Pulmonary artery endothelial cell (primary cell): ENCODE measurements at places on chromosomes 16 and 17. TPM values are rescaled to one million over a fixed set of nuclear protein-coding genes. Genes with fewer than 3 reads are reported as not detected.
A peak's percentile ranks its signal among the peaks of the same experiment; 100 is the strongest.

EPX gene
- not detected in 2 replicates for total RNA-seq

OTOA gene
- total RNA-seq = 0.11 TPM in 1 of 2 replicates, not detected in the other

IGSF6 gene
- total RNA-seq = not detected in 2 replicates

WNT9B gene
- total RNA-seq = not detected in 2 replicates

NPIPB5 gene
- total RNA-seq = 47.5 and 61.2 TPM in 2 replicates

CSF3 gene
- 0.92 and 1.8 TPM in 2 replicates for total RNA-seq

KRTAP2-2 gene
- total RNA-seq = not detected in 2 replicates

BCL6B gene
- total RNA-seq = 101 and 117 TPM in 2 replicates

CMTM2 gene
- total RNA-seq = not detected in 2 replicates

GNG13 gene
- not detected in 2 replicates for total RNA-seq

KRTAP4-3 gene
- total RNA-seq = not detected in 2 replicates

- DNase-seq = no peak
These were observed 21.3 kb downstream of the SRCIN1 start for GRCh38 chr17:38584350-38584925.

GRCh38 chr16:87790292-87791100 is 24.7 kb upstream of the KLHDC4 start:
- DNase-seq = no peak

DNA sequence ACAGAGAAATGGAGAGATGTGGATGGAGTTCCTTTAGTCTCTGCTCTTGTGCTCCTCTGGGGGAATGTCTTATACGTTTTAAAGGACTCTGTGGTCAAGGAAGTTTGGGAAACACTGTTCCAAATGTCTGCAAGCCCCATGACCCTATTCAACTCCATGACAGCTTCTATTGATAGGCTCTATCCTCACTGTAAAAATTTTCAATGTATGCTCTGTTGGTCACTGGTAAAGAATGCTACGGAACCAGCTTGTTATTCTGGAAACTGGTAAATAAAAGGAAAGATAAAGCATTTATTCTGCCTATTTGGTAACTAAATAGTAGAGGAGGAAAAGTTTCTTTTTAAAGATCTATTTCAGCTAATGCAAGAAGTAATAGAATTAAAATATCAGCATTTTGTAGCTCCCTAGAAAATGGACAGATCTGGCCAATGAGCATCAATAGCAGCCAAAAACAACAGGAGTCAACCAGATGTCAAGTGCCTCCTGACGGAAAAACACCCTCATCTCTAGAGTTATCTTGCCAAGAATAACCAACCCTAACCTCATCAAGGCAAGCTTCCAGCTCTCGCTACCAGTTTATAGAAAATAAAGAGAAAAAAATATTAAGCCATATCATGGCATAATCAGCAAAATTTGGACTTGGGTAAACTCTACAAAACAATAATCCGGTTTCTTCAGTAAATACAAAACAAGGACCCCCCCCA is 16.1 kb downstream of the GDE1 start:
- DNase-seq = peak; percentile 71

- no peak for DNase-seq
These were observed 23.6 kb downstream of the ALOX15B start for GRCh38 chr17:8062435-8062806.

GRCh38 chr17:57577751-57578607 is 167.1 kb downstream of the CCDC182 start:
- no peak for DNase-seq

- DNase-seq = no peak
These were observed 176.3 kb downstream of the HS3ST4 start for GRCh38 chr16:25868106-25868505.

DNA sequence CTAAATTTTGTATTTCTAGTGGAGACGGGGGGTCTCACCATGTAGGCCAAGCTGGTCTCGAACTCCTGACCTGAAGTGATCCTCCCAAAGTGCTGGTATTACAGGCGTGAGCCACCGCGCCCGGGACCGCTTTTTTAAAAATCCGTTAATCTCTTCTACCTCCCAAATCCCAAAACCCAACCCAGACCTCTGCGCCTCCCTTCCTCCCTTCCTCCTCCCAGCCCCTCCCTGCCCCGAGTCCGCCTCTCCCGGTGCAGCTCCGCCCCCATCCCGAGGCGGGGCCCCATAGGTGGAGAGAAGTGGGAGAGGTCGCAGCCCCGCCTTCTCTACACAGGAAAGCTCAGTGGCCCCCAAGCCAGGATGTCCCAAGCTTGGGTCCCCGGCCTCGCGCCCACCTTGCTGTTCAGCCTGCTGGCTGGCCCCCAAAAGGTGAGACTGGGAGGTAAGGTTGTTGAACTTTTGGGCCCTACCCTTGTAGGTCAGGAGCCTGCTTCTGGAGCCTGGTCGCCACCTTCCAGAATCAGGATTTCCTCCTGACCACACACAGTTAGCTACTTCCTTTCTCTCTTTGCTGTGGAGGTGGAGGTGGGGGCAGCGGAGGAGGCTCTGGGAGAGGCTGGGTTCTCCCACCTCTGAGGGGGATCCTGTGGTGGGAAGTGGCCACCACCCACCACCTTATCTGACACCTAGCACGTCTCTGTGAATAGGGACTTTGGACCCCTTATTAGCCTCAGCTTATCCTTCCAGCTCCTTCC is at the start of gene TMEM92:
Gene TMEM92, plus strand, starts transcription at position 325 of the 755 bp plus-strand sequence. Its CDS starts 36 bp downstream, at position 361.
- DNase-seq = no peak

- no peak for DNase-seq
These were observed 53.8 kb downstream of the PRMT7 start for GRCh38 chr16:68364561-68364998.

DNA sequence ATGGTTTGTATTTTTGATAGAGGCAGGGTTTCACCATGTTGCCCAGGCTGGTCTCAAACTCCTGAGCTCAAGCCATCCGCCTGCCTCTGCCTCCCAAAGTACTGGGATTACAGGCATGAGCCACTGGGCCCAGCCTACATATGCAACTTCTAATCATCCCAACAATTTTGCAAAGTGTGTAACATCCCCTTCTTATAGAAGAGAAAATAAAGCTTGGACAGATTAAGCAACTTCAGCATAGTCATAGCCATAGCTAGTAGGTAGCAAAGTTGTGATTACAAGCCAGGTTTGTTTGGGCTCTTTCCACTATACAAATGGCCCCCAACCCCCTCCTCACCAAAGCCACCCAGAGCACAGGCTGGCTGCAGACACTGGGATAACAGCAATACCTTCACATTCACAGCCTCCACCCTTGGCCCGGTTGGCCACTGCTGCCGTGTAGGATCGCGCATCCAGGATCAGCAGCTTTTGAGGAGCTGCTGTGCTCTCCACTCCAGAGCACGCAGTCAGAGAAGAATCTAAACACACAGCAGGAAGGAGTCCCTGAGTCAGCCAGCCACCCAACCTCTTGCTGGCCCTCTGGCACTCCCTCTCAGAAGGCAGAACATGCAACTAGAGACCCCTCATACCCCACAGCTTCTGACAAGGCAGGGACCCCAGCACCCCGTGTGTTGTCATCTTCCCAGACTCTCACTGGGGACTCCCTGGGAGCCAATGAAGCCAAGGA is 7.9 kb downstream of the MTMR4 start:
- DNase-seq = no peak

DNA sequence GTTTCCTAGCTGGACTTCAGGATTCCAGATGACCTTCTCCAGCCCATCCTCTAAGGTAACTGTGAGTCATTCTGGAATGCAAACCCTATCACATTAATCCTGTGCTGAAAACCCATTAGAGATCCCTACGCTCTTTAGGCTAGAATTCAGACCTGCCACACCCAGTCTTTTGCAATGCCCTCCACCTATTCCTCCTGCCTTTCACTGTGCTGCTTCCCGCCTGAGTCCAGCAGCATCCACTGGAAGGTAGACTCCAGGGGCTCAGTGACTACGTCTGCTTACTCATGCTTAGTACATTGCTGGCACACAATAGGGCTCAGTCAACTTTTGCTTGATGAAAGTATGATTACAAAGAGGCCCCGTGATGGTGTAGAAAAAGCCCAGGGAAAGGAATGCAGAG is 121.1 kb downstream of the SPACA3 start:
- no peak for DNase-seq

- no peak for DNase-seq
These were observed 394.0 kb upstream of the MON1B start for GRCh38 chr16:76796978-76797377.

DNA sequence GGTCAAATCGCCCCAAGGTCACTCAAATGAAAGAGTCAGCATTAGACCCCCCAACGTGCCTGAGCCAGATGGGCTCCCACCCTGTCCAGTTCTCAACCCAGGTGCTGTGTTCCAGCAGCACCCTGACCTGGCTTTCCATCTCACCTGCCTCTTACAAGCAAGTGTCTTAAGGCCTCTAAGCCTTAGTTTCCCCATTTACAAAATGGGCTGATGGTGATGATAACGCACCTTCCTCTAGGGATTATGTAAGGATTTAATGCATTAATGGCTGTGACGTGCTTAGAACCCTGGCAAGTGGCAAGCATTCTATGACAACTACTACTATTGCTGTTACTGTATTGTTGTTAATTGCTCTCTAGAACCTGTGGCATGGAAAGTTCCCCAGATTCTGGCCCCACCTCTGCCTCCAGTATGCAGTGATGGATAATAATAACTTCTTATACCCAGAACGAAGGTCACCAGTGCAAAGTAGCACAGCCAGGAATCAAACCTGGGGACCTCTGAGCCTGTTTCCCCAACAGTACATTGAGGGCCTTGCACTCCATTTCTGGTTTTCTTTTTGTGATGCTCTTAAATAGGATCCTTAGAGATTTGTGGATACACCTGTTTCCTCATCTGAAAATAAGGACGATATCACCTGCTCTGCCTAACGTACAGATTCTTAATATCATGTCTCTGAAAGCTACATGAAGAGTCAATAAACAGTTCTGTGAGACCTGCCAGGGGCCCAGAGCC is 3.3 kb upstream of the SLC25A39 start:
- DNase-seq = no peak

GRCh38 chr17:67276075-67276474 is 31.1 kb upstream of the HELZ start:
- DNase-seq = no peak

DNA sequence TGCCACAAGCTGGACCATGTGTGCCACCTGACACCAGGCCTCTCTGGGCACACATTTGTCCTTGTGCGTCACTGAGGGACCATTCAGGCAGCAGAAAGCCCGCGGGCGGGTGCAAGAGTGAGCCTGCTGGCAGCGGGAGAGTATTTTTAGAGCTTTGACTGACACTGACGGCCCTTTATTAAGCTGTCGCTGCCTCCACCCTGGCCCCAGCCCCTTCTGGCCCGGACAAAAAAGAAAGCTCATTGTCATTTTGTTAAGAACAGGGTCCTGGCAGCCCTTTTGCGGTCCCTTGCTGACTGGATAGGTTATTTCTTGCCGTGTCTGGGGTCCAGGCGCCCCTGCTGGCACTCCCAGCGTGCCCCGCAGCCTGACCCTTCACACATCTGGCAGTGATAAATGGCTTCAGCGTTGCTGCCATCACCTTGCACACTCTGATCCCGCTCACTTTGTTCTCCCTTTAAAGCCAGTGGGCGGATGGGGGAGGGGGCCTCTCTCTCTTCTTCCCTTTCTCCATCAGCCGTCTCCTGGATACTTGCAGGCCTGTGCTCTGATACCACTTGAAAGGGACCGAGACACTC is 78.4 kb upstream of the NKD1 start:
- no peak for DNase-seq

DNA sequence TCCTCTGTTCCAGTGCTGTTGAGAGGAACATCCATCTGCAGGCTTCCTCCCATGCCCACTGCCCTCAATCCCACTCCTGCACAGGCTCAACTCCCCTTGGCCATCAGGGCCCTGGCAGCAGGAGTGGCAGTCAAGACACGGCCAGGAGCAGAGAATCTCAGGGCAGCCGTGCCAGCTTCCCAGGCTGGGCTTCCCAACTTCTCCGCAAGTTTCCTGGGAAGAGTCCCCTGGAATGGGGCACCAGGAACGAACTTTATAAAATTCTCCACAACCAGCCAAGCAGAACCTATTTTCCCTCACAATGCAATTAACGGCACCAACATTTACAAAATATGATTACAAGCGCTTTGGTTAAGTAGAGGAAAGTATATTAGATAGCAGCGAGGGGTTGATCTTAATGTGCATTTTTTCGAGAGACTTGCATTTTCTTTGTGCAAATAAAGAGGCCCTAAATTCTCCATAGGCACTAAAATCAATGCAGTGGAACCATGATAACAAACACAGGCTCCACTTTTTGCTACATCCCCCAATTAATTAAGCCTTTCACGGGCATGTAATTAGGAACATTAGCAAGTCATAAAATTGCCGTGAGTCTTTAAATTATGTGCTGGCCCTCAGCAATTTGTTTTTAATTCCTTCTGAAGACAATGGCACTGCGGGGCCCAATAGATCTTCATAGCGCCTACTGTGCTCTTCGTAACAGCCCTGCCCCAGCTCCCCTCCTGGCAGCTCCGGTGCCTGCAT is 99.9 kb upstream of the LHX1 start:
- no peak for DNase-seq

GRCh38 chr16:66600477-66600876 is 4.0 kb upstream of the CMTM3 start:
- DNase-seq = no peak

DNA sequence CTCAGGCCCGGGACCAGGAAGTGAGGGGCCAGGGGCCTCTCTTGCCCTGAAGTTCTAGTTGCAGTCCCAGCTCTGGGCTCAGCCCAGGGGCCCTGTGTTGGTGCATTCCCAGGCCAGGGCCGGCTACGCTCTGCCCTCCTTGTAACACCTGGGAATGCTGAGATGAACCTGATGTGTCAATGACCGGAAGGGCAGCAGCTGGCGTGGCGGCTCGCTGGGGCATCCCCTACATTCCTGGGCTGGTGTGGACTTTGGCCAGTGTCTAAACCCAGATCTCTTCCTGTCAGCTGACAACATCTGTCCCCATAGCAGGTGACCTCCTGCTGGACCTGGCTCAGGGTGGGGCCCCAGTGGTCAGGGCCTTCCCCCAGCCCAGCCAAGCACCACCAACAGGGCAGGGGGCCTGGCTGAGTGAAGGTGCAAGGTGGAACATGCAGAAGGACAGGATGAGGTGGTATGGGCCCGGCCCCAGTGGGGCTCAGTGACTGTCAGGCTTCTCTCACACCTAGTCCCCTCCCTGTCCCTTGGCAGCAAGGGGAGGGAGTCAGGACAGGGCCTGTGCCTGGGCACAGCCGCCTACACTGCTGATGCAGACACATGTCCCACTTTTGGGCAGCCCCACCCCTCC is 15.9 kb downstream of the FAM83G start:
- no peak for DNase-seq

DNA sequence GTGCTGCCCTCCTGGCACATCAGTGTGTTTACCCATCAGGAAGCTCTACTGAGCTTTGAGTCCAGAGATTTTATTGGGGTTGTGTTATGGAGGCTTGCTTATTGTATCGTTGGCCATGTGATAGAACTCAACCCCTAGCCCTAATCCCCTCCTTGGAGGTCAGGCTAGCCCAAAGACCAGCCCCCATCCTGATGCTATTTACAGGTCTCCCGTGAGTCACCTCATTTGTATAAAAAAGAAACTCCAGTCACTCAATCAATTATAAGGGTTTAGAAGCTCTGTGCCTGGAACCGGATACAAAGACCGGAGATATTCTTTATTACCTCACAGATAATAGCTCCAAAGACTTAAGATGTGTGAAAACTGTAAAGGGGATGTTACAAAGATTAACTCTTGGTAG is 405.9 kb downstream of the CNTNAP4 start:
- DNase-seq = no peak

GRCh38 chr16:2156849-2157224 is 1.3 kb downstream of the TRAF7 start:
- DNase-seq = no peak

- DNase-seq = no peak
These were observed 79.7 kb downstream of the MRTFB start for GRCh38 chr16:14150796-14151195.

GRCh38 chr16:69554495-69554894 is 11.3 kb upstream of the NFAT5 start:
- DNase-seq = no peak
